ENCODE measurements at places on chromosomes 11 and 22.

DNA sequence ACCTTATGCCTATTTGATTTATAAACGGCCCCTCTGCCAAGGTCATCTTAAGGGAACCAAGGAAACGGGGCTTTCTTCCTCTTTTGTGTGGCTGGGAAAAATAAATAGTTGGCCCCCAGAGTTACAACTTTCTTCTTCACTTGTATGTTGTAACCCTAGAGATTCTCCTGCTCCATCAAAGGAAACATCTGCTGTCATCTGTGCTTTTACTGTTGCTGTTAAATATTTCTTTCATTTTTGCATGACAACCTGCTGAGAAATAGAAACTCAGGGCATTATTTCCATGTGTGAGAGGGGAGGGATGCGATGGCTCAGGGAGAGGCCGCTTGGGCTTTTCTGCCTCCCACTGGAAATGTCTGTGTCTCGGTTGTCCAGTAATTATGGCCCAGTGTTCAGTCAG, 21.8 kb upstream of the CDC42EP2 start:
- no peak for DNase-seq

GRCh38 chr11:11081288-11081687, 223.4 kb upstream of the ZBED5 start:
- DNase-seq = no peak

- no peak for DNase-seq
These were observed 18.5 kb downstream of the MYH9 start for GRCh38 chr22:36369004-36369921.

GRCh38 chr22:32546496-32546895, 71.9 kb downstream of the FBXO7 start:
- no peak for DNase-seq

- no peak for DNase-seq
These were observed 63.5 kb upstream of the CSNK2A3 start for GRCh38 chr11:11416502-11416901.

GRCh38 chr11:77351281-77351886, 49.9 kb upstream of the GDPD4 start:
- DNase-seq = no peak

DNA sequence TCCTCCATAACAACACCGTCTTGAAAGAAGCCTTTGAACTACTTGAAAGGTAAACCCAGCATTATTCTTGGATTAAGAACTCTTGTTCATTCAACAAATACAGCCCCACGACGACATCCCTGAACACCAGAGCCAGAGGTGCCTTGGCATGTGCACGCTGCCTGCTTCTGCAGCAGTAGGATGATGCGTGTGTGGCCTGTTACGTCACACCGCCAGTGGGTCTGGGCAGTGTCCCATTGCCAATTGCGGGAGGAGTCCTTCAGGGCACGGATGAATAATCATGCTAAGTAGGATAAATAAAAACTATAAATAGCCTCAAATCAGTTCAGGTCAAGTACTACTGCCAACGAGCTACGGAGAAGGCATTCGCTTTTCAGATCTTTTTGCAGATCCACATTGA, 380.5 kb downstream of the SHANK2 start:
- DNase-seq = no peak

- DNase-seq = no peak
These were observed 75.1 kb upstream of the NUP50 start for GRCh38 chr22:45088576-45088975.

DNA sequence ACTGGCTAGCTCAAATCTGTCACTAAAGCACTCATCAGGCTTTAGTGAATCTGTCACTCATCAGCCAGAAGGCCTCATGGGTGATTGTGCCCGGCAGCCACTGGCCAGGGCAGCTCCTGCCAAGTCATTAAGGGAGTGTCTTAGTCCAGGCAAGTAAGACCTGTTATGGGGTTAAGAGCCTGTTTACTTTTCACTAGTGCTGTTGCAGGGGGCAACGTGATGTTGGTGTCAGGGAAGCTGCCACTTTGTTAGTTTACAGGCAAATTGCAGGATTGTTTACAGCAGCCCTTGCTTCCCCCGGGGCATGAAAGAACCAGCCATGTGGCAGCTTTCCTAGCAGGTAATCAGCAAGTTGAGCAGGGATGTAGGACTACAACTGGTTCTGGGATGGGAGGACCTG, 155.6 kb upstream of the NCAM1 start:
- no peak for DNase-seq

DNA sequence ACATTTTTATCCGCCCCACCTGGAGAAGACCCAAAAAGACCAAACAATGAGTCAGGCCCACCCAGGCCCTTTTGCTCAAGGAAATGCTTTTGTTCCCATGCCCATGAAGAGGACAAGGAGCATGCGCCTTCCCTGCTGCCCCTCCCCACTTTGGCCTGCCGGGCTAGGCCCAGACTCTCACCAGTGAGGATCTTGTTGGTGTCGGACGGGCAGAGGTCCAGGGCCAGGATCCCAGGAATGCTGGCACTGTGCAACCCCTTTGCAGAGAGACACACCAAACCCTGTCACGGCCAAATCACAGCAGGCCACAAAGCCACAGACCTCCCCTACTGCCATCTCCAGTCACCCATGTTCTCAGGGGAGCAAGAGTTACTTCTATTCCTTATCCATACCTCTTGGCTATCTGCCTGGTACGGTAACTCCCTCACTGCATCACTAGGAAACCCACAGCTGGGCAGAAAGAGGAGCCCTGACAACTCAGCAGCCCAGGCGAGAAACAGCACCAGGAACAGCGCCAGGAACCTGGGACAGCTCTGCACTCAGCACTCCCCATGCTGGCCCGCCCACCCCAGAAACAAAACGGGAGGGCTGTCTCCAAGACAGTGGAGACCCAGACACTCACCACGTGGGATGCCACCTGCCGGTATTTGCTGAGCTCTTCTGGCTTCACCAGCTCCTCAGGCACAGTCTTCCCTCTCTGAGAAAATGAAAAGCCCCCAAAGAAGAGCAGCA, 5.5 kb downstream of the PRPF19 start:
- no peak for DNase-seq

DNA sequence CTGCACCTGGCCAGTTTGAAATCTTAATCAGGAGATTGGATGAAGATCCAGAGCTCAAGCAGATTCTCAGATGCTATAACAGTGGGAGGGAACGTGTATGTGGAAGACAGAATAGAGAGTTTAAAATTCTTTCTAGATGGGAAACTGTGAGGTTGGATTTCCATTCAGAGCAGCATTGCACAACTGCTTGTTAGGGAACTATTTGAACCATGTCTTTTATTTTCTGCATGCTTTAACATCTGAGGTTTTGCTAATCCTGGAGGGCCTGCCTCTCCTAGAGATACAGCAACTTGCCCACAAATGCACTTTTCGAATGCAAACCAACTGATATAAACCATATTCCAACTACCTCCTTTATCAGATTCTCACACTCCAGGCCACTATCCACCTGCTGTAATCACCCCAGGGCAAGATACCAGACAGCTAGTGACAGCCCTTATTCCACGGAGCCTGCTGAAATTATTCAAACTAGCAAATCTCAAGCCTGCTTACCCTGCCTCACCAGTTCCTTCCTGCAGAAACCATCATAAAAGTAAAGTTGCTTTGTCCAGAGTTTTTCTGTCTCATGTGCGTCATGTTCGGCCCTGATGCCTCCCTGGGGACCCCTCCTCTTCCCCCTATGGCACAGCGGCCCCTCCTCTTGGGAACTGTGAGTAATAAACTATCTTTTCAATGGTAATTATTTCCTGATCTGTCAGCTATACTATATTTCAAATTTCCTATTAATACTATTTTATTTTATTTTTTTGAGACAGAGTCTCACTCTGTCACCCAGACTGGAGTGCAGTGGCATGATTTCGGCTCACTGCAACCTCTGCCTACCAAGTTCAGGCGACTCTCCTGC, 18.4 kb upstream of the SEC14L4 start:
- no peak for DNase-seq

- no peak for DNase-seq
These were observed 38.7 kb downstream of the SYT13 start for GRCh38 chr11:45247433-45247832.

GRCh38 chr11:111409915-111410314, 30.8 kb upstream of the POU2AF1 start:
- DNase-seq = no peak

GRCh38 chr22:30574095-30574981, at the start of gene GAL3ST1:
Gene GAL3ST1, minus strand, starts transcription at chr22:30574665. Its CDS starts 17,273 bp downstream, at chr22:30557392.
- no peak for DNase-seq

DNA sequence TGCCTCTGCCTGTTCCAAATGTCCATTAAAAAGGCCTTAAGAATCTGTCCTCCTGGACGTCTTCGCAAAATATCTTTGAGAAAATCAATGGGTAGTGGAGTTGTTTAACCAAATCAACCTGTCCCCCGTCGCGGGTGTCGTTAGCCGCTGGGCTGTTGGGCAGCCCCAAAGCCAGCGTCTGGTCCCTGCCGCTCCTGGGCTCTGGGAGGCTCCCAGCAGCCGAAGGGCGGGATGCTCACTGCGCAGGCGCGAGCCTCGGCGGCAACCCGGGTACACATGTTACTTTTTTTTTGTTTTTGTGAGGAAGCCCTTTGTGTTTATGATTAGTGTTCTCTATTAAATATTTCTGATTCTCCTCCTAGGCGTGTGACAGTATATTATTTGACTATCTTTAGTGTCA, 12.6 kb downstream of the MMP10 start:
- no peak for DNase-seq

DNA sequence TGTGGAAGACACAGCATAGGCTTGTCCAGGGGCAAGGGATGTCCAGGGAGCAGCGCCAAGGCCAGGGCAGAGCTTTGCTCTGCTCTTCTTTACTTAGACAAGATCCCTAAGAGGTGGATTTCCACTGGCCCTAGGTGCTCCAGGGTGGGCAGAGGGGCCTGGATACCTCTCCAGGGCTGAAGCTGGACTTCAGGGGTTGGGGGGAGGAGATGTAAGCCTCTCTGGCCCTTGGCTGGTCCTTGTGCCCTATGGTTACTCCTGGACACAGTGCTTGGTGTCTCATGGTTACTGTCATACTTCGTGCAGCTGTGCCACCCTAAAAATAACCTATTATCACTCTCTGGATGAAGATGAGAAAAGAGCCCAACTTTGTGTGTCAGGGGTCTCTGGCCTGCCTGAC, 12.9 kb upstream of the KCNJ11 start:
- no peak for DNase-seq

GRCh38 chr22:26502688-26503561, 9.3 kb downstream of the TFIP11 start:
- no peak for DNase-seq

DNA sequence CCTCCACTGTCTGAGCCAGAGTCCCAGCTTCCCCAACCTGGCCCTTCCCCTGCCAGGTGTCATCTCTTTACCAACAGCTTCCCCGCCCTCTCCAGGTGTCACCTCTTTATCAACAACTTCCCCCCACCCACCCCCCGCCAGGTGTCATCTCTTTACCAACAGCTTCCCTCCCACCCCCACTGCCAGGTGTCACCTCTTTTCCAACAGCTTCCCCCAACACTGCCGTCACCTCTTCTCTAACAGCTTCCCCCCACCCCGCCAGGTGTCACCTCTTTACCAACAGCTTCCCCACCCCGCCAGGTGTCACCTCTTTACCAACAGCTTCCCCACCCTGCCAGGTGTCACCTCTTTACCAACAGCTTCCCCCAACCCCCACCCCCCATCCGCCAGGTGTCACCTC, 29.8 kb upstream of the TTLL12 start:
- DNase-seq = no peak

DNA sequence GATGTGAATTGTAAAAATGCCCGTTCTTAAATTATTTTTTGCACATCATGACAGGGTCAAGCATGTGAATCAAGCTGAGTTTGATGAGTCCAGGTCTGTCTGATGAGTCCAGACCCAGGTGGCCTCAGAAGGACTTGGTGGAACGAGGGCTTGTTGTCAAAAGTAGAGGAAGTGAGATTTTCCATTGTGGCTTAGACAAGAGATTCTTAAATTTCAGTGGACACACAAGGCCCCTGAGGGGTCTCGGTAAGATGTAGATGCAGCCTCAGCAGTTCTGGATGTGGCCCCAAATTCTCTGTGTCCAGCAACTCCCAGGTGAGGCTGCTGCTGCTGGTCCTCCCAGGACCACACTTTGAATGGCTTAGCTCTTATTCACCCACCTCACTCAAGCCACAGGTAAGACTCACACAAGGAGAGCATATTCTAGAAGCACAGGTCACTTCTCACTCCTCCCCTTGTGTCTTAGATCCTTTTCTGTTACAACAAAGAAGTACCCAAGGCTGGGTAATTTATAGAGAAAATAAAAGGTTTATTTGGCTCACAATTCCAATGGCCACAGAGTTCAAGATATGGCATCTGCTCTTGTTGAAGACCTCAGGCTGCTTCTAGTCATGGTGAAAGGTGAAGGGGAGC, 98.8 kb downstream of the GGTLC2 start:
- no peak for DNase-seq

DNA sequence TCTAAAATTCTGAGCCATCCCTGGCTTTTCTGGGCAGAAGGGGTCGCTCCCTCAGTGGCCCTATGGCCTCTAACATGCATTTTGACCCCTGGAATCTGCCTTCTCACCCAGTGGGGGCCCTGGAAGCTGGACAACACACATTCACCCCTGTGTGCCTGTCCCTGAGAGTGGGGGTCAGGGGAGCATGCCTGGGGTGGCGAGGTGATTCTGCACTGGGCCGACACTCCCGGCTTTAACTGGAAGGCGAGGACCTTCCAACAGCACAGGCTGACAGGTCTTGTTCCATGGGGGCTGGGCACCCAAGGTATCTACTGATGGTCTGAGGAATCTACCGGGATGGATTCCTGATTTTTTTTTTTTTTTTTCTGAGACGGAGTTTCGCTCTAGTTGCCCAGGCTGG, 10.7 kb downstream of the PPM1F start:
- no peak for DNase-seq

- no peak for DNase-seq
These were observed 47.9 kb upstream of the FLI1 start for GRCh38 chr11:128645968-128646367.

GRCh38 chr11:17600316-17601255, 53.5 kb downstream of the OTOG start:
- DNase-seq = no peak

DNA sequence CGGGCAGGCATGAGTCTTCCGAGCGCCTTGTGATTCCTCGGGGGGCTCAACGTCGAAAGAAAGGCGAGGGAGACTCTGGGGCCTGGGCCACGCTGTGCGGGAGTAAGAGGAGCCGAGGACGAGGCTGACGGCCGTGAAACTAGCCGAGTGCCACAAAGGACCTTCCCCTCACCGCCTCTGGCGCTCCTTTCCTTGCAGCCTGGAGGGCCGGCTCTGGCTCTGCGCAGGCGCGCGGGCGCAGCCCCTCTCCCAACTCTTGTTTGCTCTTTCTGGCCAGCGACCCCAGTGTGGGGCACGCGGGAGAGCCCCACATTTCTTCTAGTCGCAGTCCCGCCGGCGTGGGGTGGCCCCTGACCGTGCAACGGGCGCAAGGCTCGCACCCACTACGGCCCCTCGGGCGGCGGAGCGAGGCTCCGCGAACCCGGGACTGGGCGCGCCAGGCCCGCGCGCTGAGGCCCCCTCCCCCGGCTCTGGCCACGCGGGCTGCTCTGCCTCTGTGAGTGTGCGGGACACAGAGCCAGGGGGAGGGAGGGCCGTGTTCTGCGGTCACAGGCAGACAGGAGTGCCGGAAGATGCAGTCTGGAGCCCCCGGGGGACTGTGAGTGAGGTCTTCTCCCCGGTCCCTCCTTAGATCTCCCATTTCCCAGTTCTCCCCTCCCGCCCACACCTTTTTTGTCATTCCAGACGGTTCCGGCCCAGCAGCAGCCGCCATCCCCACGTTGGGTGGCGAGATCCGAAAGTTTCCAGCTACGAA, 1.0 kb upstream of the TOB2 start:
- peak; percentile 18 for DNase-seq

- DNase-seq = no peak
These were observed 204 bp downstream of the FADS2 start for GRCh38 chr11:61828379-61828628.

GRCh38 chr11:113974741-113975470, at the start of gene HTR3A:
Gene HTR3A, plus strand, starts transcription at chr11:113975108. Its CDS starts 218 bp downstream, at chr11:113975326.
- peak; percentile 55 for DNase-seq
